Stimulated activated CD4-positive, alpha-beta T cell treated with anti-CD3 and anti-CD28 coated beads, Interleukin-12 subunit alpha, Interleukin-12 subunit beta, amount 100 ng/mL, for 24 hours (primary cell): ENCODE measurements at places on chromosomes 6 and 20.
A peak's percentile ranks its signal among the peaks of the same experiment; 100 is the strongest.

GRCh38 chr6:77403424-77403823, 59.9 kb downstream of the HTR1B start:
- no peak for DNase-seq

GRCh38 chr20:45306431-45306982, at the start of gene RBPJL:
Gene RBPJL, plus strand, starts transcription at chr20:45306840. Its CDS starts 83 bp downstream, at chr20:45306923.
- peak; percentile 32 for DNase-seq

GRCh38 chr20:1087311-1087905, 31.0 kb upstream of the PSMF1 start:
- no peak for DNase-seq

GRCh38 chr6:28315628-28316027, 20.3 kb downstream of the ZSCAN31 start:
- DNase-seq = no peak

DNA sequence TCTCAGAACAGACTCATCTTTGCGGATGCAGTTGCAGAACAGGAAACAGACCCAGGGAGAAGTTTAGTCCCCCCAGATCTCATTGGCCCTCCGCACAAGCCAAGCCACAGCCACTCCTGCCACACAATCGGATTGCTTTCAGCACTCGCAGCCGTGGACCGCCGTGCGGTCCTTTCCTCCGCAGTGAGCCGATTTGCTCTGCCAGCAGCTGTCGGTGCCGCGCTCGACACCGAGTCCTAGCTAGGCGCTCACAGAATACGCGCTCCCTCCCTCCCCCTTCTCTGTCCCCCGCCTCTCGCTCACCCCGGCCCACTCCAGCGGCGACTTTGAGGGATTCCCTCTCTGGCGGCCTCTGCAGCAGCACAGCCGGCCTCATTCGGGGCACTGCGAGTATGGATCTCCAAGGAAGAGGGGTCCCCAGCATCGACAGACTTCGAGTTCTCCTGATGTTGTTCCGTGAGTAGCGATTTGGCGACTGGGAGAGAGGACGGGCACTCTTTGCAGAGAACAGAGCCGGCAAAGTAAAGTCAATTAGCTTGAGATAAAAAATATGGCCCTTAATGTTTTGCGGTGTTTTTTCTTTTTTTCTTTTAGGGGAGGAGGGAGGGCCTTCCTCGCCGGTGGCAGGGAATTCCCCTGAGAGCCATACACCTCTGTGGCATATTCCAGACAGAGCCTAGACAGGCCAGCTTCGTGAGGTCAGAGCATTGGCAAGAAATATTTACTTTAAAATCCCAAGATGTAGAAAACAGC, at the start of gene LAMP5:
TSS of gene LAMP5 (plus strand) at position 130 of the 753 bp plus-strand sequence. CDS start at position 393, 263 bp downstream.
- DNase-seq = no peak

GRCh38 chr6:101086473-101086872, 205.3 kb upstream of the ASCC3 start:
- no peak for DNase-seq

DNA sequence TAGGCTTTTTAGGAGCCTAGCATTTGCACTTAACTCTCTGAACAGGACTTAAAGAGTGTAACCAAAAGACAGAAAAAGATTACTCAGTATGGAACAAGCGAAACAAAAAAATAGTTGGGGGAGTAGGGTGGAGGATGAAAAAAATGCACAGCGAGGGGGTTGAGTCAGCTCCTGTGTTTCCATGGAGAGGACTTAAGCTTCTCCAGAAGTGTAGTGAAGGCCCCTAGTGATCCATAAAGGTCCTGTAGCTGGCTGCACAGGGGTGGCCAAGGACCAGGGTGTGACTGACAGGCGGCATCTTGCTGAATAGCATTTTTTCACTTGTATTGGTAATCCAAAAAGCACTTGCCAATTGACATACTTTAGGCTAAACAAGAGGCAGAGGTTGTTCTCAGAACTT, 533.9 kb downstream of the RFPL4B start:
- no peak for DNase-seq

DNA sequence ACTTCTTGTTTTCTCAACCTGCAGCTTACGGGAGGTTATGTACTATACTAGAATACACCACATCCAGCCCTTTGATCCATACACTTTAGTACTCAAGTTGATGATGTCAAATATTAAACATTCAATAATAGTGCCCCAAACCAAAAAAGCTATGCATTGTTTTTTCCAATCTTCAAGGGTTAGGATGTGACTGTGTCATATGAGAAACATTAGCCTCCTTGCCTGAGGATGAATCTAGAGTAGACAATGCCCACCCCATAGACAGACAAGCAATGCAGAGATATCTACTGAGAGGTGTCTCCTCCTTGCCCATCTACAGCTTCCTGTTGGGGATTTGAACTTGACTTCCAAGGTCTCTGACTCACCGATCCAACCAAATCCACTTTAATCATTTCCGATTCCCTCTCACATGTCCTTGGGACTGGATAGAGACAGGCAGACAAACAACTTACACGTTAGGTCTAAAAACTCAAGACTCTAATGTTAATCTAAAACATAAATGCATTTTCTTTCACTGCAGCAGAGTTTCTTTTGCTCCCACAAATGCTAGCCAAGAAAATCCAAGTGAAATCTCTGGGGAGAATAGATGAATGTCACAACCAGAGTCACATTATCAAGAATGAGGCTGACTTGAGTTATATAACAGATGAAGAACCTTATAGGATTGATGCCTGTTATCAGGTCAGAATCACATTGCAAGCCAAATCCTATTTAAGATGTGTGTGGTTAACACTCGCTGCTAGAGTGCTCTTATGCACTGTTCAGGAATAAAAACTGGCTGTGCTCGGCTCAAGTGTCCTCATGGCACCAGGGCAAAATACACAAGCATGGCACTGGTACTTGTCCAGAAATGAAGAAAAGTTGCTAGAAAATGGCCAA, 75.5 kb upstream of the TNFAIP3 start:
- DNase-seq = no peak

- DNase-seq = no peak
Measured at GRCh38 chr6:167676000-167676665, 150.6 kb upstream of the AFDN start.

GRCh38 chr6:151370509-151371078, 20.8 kb downstream of the ZBTB2 start:
- no peak for DNase-seq

- no peak for DNase-seq
Measured at GRCh38 chr20:20547221-20547875, 165.1 kb downstream of the RALGAPA2 start.

- no peak for DNase-seq
Measured at GRCh38 chr20:30419466-30419865, 838.0 kb upstream of the DEFB115 start.

- peak; percentile 67 for DNase-seq
Measured at GRCh38 chr6:2245103-2245876, at the start of gene GMDS. Gene GMDS, minus strand, starts transcription at chr6:2245605.

DNA sequence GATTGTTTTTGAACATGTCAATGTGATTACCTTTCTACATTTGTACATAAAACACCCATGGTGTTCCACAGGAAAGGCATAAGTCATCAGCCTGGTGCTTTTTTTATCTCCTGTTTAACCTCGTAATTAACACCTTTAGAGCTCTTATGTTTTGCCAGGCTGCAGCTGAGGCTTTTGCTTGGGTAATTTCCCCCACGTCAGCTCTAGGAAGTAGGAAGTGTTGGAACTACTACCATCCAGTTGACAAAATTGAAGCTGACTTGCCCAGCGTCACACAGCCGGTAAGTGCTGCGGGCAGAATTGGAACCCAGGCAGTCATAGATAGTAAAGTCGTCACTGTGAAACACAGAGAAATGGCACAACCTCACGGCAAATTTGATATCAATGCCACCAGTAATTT, 86.6 kb upstream of the BMP2 start:
- no peak for DNase-seq

DNA sequence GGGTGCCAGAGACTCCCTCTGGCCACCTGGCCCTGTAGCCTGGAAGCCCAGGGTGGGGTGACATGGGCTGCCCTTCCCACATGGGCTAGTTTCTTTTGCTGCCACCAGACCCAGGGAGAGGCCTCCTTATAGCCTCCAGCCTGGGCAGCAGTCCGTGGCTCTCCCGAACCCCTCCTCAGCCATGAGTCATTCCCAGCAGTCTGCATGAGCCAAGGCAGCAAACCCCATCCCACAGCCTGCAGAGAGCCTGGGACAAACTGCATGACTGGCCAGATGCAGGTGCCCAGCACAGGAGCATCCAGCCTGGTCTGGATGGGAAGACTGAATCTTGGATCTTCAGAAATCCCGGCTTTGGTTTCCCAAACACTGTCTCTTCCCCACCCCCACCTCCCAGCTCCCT, 75.7 kb downstream of the MRPL14 start:
- no peak for DNase-seq

- no peak for DNase-seq
Measured at GRCh38 chr6:124479991-124480430, 482.2 kb upstream of the RNF217 start.

GRCh38 chr6:29666826-29667130, 9.9 kb downstream of the MOG start:
- no peak for DNase-seq

- DNase-seq = no peak
Measured at GRCh38 chr6:35014341-35014740, 125.3 kb downstream of the ANKS1A start.

- no peak for DNase-seq
Measured at GRCh38 chr20:21725892-21726291, 20.4 kb downstream of the PAX1 start.

DNA sequence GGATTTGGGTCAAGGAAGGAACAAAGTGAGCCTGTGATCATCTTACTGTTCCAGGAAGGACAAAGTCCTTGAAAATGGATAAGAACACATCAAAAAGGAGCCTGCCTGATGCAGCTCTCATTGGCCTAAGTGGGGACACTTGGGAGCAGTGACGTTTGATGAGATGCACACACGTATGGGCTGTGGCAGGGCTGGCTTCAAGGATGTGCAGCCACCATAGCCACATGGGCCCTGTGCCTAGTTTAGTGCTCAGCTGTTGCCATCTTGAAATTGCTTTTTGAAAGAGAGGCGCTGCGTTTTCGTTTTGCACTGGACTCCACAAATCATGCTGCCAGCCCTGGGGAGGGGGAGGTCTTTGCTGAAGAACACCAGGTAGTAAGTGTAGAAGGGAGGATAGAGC, 6.6 kb upstream of the NPEPL1 start:
- no peak for DNase-seq

GRCh38 chr6:144162977-144163376, 12.7 kb downstream of the STX11 start:
- no peak for DNase-seq
